ENCODE measurements at places on chromosomes 7 and 10.

DNA sequence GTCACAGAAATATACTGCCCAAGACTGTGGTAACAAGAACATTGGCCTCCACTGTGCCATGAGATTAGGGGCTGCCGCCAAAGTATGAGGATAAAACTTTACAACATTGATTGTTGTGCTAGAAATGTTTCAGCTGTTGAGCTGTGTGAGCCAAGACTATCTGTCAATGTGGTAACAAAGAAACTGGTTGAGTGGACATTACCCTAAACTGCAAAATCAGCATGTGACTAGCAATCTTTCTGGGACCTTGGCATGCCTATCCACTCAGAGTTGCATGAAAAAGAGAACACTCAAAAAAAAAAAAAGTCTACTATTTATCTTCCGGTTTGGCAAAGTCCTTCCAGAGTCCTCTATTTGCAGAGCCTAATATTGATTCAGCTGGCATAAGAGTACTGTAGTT is 605.6 kb upstream of the CNTNAP2 start:
- DNase-seq: no peak

- no peak for DNase-seq
Observed at GRCh38 chr10:33547976-33548375, 213.5 kb upstream of the NRP1 start.

DNA sequence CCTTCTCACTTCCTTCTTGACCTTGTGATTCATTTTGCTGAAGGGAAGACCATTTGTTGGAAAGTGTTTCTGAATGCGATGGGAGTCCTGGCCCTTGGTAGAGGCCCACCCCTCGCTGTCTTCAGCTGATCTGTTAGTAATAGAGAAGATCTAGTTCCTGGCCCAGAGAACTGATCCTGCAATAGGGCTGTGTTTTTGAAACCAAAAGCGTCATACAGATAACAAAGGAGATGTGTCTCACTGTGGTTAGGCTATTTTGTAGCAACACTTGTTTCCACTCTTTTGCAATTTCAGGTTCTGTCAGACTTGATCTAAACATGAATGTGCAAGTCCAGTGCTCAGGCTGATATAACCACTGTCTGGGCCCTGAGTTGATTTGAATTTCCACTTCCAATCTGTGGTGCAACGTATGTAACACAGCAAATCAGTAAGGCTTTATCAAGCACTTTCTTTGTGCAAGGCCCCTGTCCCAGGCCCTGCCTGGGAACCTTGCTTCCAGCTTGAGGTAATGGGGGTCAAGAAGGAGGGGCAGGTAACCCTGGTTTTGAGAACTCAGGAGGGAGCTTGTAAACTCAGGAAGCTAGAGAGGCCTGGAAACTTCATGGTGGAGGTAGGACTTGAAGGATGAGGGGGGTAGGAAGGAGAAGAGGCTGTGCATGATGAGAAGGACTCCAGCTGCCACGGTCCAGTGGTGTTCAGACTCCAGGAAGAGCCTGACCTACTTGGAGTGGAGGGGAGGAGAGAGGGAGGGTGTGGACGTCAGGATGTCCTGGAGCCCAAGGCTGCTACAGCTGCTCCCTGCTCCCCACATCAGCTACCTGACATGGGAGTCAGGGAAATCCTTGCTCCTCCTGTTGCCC is 42.2 kb upstream of the SRGN start:
- no peak for DNase-seq

DNA sequence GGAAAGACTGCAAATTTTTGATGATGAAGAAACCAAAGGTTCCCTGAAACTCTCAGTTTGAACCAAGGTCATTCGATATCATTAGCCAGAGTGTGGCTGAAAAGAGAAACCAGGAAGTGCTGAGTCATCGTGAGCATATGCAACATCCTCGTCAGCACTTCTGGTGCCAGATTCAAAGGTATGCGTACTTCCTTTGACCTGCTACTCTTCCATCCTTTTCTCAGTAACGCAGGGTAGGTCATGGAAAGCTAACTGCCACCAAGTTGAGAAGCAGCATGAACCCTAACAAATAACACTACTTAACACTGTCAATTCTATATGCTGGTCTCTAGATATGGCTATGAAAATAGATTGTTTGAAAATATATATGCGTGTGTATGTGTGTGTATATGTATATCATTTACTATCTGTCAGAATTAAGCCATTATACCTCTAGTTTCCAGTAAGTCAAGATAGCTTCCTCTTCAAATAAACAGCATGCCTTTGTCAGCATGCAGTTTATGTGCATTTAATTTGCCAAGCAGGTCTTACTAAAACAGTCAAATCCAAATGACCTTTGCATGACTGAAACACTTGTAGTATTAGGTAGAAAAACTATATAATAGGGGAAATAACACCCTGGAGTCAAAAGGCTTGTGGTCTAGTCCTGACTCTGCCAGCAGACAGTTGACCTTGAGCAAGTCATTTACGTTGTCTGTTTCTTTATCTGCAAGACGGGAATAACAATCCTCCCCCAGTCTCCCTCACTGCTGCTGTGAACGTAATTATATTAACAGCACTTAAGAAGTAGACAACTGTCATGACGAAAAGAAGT is 26.4 kb downstream of the CDK6 start:
- peak; percentile 94 for DNase-seq
